Left lung (tissue), 14 donors: ENCODE measurements at places on chromosomes 4 and X.

DNA sequence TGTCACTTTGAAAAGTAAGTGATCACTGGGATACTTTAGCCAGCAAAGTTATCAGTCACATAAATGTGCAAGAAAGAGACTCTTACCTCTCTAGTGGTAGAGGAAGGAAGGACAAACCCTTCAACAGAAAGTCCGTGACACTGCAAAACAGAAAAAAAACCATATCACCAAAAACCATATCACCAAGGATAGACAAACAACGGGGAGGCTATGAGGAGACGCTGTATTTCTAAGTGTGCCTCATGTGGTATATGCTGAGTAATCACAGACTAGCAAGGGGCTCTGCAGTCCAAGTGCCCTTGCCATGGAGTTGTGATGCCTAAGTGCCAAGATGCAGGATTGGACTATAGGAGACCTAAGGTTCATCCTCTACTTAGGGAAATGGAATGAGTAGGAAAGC, 11.5 kb upstream of the HDAC8 start:
- H3K27me3 ChIP-seq = no peaks in the 10 kb centered on the region
- no peak for DNase-seq
- H3K4me1 ChIP-seq = no peaks in the 10 kb centered on the region
- no peak overlapping the region for H3K27ac ChIP-seq
- H3K36me3 ChIP-seq = no peaks in the 10 kb centered on the region
- H3K4me3 ChIP-seq = no peak overlapping the region

DNA sequence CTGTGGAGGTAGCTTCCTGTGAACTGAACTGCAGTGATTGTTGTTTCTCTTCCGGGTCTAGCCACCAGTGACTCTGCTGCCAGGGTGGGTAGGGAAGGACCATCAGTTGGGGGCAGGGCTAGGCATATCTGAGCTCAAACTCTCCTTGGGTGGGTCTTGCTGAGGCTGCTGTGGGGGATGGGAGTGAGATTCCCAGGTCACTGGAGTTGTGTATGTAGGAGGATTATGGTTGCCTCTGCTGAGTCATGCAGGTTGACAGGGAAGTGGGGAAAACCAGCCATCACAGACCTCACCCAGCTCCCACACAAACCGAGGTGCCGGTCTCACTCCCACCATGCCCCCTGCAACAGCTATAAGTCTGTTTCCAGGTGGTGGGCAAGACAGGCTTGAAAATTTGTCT, 1937.8 kb downstream of the PCDH7 start:
- H3K4me3 ChIP-seq = no peak overlapping the region
- H3K4me1 ChIP-seq = no peaks in the 10 kb centered on the region
- H3K27me3 ChIP-seq = no peaks in the 10 kb centered on the region
- DNase-seq = no peak
- H3K36me3 ChIP-seq = no peaks in the 10 kb centered on the region
- H3K27ac ChIP-seq = no peak overlapping the region

GRCh38 chr4:83329521-83330110, 5.0 kb downstream of the HPSE start:
- no peak for DNase-seq
- H3K27me3 ChIP-seq = no peaks in the 10 kb centered on the region
- no peaks in the 10 kb centered on the region for H3K36me3 ChIP-seq
- peaks cover 35% of the 10 kb centered on the region for H3K4me1 ChIP-seq

DNA sequence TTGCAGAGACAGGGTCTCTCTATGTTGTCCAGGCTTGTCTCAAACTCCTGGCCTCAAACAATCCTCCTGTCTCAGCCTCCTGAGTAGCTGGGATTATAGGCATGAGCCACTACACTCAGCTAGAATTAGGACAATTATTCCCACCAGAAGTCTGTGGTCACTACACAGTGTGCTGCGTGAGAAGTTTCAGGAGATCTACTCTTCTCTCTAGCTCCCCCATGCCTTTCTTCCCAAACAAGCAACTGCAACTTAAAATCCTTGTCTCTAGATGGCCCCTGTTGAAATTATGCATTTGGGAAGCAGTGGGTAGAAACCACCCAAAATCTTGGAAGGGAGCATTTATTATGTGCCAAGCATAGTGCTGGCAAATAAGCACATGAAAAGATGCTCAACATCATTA, 21.1 kb upstream of the MAP7D3 start:
- no peaks in the 10 kb centered on the region for H3K36me3 ChIP-seq
- no peaks in the 10 kb centered on the region for H3K4me1 ChIP-seq
- no peak for DNase-seq
- H3K27ac ChIP-seq = no peak overlapping the region

DNA sequence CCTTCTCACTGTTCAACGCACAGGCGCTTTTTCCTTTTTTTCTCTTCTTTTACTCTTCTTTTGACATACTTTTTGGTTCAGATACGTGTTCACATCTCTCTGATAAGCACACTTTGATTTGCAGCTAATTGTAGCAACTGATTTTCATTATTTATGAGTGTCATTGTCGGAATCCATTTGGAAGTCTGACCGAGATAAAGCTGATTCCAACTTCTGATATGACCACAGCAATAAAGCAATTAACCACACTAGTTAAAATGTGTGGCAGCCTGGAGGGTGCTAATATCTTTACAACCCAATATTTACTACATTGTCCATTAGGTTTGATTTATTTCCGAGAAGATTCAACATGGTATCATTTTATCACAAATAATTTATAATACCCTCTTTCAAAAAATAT, 101.8 kb downstream of the TENM3 start:
- no peak for DNase-seq
- H3K4me1 ChIP-seq = no peaks in the 10 kb centered on the region
- no peak overlapping the region for H3K27ac ChIP-seq
- no peaks in the 10 kb centered on the region for H3K27me3 ChIP-seq

DNA sequence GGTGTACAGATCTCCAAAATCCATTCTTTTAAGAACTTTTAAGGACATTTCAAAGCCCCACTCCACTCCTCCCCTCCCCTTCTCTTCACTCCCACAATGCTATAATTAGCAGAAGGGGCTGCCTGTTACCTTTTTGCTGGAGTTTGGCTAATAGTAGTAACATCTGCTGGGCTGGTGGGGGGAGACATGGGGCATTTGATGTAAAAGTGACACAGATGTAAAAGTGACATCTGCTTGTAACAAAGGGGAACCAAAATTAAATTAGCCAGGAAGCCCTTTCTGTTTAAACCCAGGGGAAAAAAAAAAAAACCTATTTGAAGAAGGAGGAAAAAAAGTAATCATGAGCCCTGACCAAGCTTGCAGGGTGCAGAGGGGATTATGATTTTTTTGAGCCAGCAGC, 5.4 kb upstream of the PHOX2B start:
- no peaks in the 10 kb centered on the region for H3K36me3 ChIP-seq
- peaks cover 8% of the 10 kb centered on the region for H3K4me1 ChIP-seq
- no peak overlapping the region for H3K27ac ChIP-seq
- H3K4me3 ChIP-seq = no peak overlapping the region

- H3K27ac ChIP-seq = peak overlapping the region; percentile 80
- no peaks in the 10 kb centered on the region for H3K36me3 ChIP-seq
- no peaks in the 10 kb centered on the region for H3K4me1 ChIP-seq
- DNase-seq = peak; percentile 83
- H3K27me3 ChIP-seq = no peaks in the 10 kb centered on the region
Measured at GRCh38 chrX:131812847-131813825, 210.0 kb upstream of the STK26 start.

DNA sequence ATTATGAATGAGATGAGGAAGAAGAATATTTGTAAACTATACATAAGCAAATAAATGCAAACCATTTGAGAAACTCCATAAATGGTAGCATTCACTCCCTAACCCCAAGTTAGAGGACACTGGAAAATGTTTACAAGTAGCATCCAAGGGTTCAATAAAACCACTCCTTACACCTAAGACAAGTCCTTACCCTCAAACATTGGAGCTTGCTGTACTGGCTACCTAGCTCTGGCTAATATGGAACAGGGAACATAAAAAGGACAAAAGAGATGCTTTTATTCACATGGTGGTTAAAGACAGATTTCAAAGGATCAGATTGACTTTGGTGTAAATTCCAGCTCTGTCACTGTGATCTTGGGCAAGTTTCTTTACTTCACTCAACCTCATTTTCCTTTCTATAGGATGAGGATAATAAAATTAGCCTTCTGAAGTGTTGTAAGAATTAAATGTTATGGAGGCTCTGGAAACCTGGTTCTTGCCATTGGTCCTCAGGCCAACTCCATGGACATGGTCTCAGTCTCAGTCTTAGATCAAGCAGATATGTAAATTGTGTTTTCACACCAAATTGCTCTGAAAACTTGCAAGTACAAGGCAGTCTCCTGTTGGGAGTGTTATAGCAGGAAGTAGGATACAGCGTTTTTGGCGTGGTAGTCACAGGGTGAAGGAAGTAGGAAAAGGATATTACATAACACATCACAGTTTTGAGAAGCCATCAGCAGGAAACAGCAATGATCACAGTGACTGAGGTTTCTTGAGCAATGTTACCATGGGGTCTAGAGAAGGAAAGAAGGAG, 3.3 kb downstream of the CXCL1 start:
- H3K27me3 ChIP-seq = no peaks in the 10 kb centered on the region
- DNase-seq = no peak
- no peaks in the 10 kb centered on the region for H3K36me3 ChIP-seq
- H3K4me3 ChIP-seq = no peak overlapping the region
- no peak overlapping the region for H3K27ac ChIP-seq

GRCh38 chr4:157018920-157019490, 47.4 kb upstream of the PDGFC start:
- H3K36me3 ChIP-seq = no peaks in the 10 kb centered on the region
- H3K27ac ChIP-seq = no peak overlapping the region
- H3K27me3 ChIP-seq = no peaks in the 10 kb centered on the region

DNA sequence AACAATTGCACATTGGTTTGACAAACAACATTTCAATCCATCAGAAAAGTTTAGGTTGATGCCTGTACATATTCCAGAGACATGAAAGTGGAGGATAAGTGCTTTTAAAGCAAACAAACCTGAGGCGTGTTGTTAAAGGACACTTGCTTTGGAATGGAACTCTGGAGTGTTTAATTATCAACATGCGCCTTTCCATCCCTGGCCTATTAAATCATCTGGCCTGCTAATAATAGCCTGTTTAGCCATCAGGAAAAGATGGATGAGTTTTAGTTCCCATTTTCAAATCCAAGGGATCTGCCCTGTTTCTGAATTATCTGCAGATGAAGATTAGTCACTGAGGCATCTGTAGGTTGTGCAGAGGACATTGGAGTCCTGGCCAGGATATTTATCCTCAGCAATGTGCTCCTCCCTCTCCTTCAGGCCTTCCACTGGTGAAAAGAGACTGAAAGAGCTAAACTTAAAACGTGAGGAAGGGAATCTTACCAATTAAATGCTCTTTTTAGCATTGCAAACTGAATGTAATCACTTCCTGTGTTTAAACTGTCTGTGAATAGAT, 388.9 kb downstream of the PPARGC1A start:
- DNase-seq = no peak
- no peaks in the 10 kb centered on the region for H3K27me3 ChIP-seq
- no peak overlapping the region for H3K27ac ChIP-seq
- H3K4me1 ChIP-seq = no peaks in the 10 kb centered on the region
- H3K4me3 ChIP-seq = no peak overlapping the region

- H3K4me1 ChIP-seq = no peaks in the 10 kb centered on the region
- H3K27me3 ChIP-seq = no peaks in the 10 kb centered on the region
- no peak overlapping the region for H3K27ac ChIP-seq
- DNase-seq = no peak
- H3K4me3 ChIP-seq = no peak overlapping the region
Measured at GRCh38 chr4:166290426-166290825, 417.4 kb downstream of the TLL1 start.

GRCh38 chr4:54213761-54214160, 15.3 kb upstream of the PDGFRA start:
- no peak for DNase-seq
- peaks cover 28% of the 10 kb centered on the region for H3K27me3 ChIP-seq
- H3K4me3 ChIP-seq = no peak overlapping the region
- peaks cover 8% of the 10 kb centered on the region for H3K4me1 ChIP-seq
- H3K36me3 ChIP-seq = no peaks in the 10 kb centered on the region

- peak overlapping the region; percentile 82 for H3K27ac ChIP-seq
- no peaks in the 10 kb centered on the region for H3K27me3 ChIP-seq
- no peak overlapping the region for H3K4me3 ChIP-seq
- H3K4me1 ChIP-seq = peaks cover 16% of the 10 kb centered on the region
- no peak for DNase-seq
Measured at GRCh38 chr4:184293552-184293951, 75.9 kb upstream of the ENPP6 start.

GRCh38 chr4:27009539-27009938, 148.9 kb downstream of the STIM2 start:
- DNase-seq = peak; percentile 27
- H3K27me3 ChIP-seq = no peaks in the 10 kb centered on the region
- H3K36me3 ChIP-seq = no peaks in the 10 kb centered on the region
- peaks cover 7% of the 10 kb centered on the region for H3K4me1 ChIP-seq
- H3K27ac ChIP-seq = peak overlapping the region; percentile 41

GRCh38 chr4:4392501-4393183, 5.7 kb downstream of the NSG1 start:
- H3K27me3 ChIP-seq = peaks cover 98% of the 10 kb centered on the region
- DNase-seq = no peak
- H3K27ac ChIP-seq = no peak overlapping the region
- H3K4me1 ChIP-seq = peaks cover 8% of the 10 kb centered on the region

GRCh38 chr4:168584321-168584771, 87.5 kb downstream of the PALLD start:
- no peaks in the 10 kb centered on the region for H3K36me3 ChIP-seq
- H3K27ac ChIP-seq = no peak overlapping the region
- no peaks in the 10 kb centered on the region for H3K27me3 ChIP-seq
- H3K4me3 ChIP-seq = no peak overlapping the region

DNA sequence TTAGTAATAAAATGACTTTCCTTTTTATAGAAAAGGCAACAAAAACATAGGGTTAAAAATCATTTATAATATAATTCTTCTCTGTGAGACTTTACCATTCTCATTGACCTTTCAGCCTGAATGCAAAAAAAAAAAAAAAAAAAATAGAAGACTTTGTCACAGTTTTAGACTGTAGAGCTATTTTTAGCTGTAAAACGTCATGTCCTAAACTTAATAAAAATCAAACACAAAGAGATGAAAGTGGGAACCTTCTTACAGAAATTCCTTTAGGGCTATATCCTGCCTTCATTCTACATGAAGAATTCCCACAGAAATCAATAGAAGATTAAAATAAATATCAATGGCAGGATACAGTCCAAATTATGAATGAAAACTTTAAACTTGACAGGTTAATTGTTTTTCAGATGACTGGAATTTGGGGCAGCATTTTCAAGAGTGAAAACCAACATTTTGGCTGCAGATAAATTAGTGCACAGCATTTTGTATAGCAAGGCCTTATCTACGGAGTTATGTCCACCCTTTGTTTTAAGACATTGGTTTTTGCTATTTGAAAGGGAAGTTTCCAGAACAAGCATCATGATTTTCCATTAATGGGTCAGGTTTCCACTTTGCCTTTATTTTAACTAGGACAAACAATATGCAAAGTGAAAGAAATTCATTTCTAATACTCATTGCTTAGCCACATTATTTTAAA, 219.5 kb downstream of the SPCS3 start:
- DNase-seq = no peak
- no peak overlapping the region for H3K27ac ChIP-seq
- H3K27me3 ChIP-seq = no peaks in the 10 kb centered on the region
- H3K36me3 ChIP-seq = no peaks in the 10 kb centered on the region
- no peaks in the 10 kb centered on the region for H3K4me1 ChIP-seq

GRCh38 chr4:54005475-54005874, 58.9 kb downstream of the CHIC2 start:
- peaks cover 19% of the 10 kb centered on the region for H3K4me1 ChIP-seq
- no peak for DNase-seq
- H3K27me3 ChIP-seq = no peaks in the 10 kb centered on the region
- no peak overlapping the region for H3K4me3 ChIP-seq
- H3K36me3 ChIP-seq = peaks cover 3% of the 10 kb centered on the region
- peak overlapping the region; percentile 2 for H3K27ac ChIP-seq
